ENCODE measurements at places on chromosomes 7 and 10.

- no peak for DNase-seq
Measured at GRCh38 chr7:149725916-149726315, 47.5 kb downstream of the ZNF467 start.

DNA sequence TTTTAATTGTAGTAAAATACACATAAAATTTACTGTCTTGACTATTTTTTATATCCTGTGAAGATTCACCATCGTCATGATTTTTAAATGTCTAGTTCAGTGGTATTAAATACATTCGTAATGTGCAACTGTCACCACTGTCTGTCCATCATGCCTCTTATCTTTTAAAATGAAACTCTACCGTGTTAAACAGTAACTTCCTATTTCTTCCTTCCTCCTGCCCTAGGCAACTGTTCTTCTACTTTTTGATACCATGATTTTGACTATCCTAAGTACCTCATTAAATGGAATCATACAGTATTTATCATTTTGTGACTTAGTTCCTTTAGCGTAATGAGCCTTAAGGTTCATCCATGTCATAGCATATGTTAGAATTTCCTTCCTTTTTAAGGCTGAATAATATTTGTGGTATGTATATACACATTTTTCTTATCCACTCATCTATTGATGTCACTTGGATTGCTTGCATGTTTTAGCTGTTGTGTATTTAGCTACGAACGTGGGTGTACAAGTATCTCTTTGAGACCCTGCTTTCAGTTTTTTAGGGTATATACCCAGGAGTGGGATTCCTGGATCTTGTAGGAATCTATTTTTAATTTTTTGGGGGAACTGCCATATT, 13.5 kb downstream of the SLK start:
- DNase-seq, result no peak

GRCh38 chr10:100419911-100420449, 42.8 kb upstream of the WNT8B start:
- DNase-seq, result no peak

GRCh38 chr7:2956076-2956475, 87.6 kb downstream of the CARD11 start:
- DNase-seq, result no peak

GRCh38 chr10:57992321-57993077, 275.2 kb downstream of the IPMK start:
- no peak for DNase-seq

DNA sequence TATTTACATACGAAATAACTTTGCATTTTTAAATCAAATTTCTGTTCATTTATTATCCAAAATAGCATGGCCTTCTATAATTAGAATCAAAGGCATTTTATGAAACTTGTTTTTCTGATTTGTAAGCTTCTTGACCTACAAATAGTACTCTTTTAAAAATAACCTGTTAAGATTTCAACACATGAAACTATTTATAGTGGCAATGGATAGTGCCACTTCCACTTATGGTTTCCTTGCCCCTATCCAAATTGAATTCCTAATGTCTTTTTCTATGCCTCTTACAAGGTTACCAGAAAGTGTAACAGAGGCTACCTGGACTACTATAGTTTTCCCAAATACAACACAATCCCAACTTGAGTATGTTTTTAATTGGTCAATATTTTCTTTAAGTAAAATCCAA, 263.5 kb downstream of the SEMA3D start:
- DNase-seq, result no peak

- DNase-seq, result no peak
Measured at GRCh38 chr7:21358648-21359047, 69.2 kb upstream of the SP4 start.

- DNase-seq, result no peak
Measured at GRCh38 chr7:30920584-30921539, 9.2 kb downstream of the AQP1 start.

DNA sequence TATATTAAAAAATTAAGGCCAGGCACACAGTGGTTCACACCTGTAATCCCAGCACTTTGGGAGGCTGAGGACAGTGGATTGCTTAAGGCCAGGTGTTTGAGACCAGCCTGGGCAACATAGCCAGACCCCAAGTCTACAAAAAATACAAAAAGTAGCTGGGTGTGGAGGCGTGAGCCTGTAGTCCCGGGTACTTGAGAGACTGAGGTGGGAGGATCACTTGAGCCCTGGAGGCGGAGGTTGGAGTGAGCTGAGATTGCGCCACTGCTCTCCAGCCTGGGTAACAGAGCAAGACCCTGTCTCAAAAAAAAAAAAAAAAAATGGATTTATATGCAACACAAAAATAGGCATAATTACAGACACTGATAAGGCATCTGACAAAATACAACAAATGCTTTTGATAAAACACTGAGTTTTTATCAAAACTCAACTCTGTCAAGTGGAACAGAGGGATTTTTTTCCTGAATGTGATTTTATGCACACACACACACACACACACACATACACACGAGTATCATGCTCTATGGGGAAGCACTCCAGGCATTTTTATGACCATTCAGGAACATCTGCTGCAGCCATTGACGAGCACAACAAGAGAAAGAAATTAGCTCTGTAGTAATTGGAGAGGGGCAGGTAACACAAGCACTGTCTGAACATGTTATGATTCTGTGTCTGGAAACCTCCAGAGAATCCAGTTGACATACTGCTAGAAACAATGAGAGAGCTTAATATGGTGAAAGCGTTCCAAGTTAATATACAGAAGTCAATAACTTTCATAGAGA, 193.1 kb downstream of the WDR37 start:
- DNase-seq, result no peak

- peak; percentile 77 for DNase-seq
Measured at GRCh38 chr7:150379441-150380379, 580 bp downstream of the ZNF775 start.

DNA sequence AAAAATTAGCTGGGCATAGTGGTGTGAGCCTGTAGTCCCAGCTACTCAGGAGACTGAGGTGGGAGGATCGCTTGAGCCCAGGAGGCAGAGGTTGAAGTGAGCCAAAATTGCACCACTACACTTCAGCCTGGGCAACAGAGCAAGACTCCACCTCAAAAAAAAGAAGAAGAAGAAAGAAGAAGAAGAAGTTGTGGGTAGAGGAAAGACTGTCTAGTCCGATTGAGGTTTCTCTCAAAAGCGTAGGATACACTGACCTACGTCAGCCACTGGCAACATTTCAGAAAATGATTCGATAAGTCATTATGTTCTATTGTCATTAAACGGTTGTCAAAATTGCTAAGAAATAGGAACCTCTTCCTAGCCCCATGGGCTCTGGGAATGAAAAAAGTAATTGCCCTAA, 22.3 kb upstream of the RHBDD2 start:
- no peak for DNase-seq

DNA sequence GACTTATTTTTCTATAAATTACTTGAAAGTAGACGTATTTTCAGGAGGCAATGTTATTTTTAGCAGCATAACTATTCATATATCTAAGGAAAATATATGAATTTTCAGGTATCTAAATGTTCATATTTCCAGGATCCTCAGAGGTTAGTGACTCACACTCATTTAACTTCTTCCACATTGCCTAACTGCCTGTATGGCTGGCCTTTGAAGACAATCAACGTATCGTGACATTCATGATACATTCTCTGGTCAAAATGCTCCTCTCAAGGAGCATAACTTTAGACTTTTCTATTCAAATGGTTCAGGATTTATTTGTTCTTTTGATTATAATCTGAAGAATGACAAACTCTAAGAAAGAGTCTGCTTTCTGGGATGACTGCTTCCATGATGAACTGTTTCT, 89.3 kb downstream of the SEMA3C start:
- no peak for DNase-seq

GRCh38 chr10:43739161-43739560, 90.5 kb upstream of the ZNF32 start:
- DNase-seq, result no peak

GRCh38 chr7:132810561-132810960, 234.3 kb upstream of the PLXNA4 start:
- DNase-seq, result no peak

GRCh38 chr7:96320442-96320841, 1.5 kb downstream of the SLC25A13 start:
- no peak for DNase-seq

- no peak for DNase-seq
Measured at GRCh38 chr10:1672001-1672781, 65.1 kb downstream of the ADARB2 start.

- no peak for DNase-seq
Measured at GRCh38 chr10:35795131-35795824, 153.2 kb upstream of the FZD8 start.

DNA sequence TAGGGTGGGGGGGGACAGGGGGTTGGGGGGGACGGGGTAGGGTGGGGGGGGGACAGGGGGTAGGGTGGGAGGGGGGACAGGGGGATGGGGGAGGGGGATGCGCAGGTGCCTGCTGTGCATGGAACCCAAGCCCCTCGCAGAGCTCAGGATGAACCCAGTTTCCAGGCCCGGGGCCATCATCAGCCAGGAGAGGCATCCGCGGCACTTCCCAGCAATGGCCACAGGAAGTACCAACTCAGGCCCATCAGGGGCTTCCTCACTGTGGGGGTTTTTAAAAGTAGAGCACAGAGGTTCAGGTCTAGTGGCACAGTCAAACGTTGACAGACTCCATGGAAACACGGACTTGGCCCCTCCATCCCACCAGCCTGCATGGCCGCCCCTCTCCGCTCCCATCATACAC, 172.7 kb downstream of the DIP2C start:
- DNase-seq, result no peak

DNA sequence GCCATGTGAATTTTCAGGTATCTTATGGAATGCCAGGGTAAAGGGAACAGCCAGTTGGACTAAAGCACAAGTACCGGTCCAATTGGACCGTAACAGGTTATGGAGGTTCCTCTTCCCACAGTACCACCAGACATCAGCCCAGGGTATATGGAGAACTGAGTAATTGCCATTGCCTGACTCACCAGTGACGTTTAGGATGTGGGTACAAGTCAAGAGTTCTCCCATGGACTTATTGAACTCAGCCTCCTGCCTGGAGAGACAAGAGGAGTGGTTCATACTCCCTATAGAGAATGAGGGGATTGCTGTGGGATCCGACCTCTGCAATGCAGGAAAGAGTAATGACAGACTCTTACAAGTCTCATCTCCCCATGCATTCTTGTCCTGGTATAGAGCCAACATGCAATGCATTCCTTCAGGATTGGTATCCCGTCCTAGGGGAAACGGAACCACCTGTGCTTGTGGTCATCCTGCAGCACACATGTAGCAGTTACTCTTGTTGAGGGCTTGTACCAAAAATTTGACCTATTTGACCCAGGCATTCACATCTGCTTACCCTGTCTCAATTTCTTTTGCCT, 30.7 kb upstream of the ELOVL3 start:
- no peak for DNase-seq

- DNase-seq, result no peak
Measured at GRCh38 chr7:142740786-142741185, 8.5 kb upstream of the PRSS1 start.

DNA sequence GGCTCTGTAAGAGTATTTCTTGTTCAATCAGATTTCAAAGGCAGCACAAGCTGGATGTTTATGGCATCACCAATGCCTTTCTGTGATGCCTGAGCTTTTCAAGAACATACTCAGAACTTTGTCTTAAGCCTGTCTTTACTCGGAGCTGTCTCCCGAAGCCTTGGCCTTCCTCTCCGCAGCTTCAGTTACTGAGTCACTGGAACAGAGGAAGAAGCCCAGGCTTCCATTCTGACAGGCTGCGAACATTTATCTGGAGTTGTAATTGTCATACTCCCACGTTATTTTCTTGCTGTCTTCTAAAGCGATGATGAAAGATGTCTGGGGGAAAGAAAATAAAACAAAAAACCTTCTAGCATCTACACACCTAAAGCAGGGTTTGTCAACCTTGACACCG, 43.9 kb downstream of the GRK5 start:
- no peak for DNase-seq

- no peak for DNase-seq
Measured at GRCh38 chr7:106736508-106737201, 75.7 kb upstream of the CCDC71L start.

DNA sequence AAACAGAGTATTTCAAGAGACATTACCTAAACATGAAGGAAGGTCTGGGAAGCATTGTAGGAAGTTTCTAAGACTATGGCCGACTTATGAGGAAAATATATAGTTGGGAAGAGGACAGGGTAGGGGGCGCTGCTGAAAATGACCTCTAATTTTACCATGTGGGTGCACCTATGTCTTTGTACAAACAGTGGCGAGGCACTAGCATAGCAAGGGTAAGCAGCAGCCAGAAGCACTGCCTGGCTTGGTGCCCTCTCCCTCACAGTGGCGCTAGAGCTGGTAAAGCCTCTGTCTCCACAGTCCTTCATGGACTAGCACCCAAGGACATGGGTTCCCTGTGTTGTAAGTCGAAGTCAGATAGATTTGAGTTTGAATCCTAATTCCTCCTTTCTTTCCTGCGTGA, 461.2 kb downstream of the INHBA start:
- DNase-seq, result no peak

GRCh38 chr7:106243893-106244292, 40.9 kb downstream of the NAMPT start:
- DNase-seq, result no peak

- DNase-seq, result no peak
Measured at GRCh38 chr10:60940446-60940845, 3.5 kb downstream of the RHOBTB1 start.

- DNase-seq, result no peak
Measured at GRCh38 chr7:9937944-9938631, 1035.6 kb upstream of the PHF14 start.

DNA sequence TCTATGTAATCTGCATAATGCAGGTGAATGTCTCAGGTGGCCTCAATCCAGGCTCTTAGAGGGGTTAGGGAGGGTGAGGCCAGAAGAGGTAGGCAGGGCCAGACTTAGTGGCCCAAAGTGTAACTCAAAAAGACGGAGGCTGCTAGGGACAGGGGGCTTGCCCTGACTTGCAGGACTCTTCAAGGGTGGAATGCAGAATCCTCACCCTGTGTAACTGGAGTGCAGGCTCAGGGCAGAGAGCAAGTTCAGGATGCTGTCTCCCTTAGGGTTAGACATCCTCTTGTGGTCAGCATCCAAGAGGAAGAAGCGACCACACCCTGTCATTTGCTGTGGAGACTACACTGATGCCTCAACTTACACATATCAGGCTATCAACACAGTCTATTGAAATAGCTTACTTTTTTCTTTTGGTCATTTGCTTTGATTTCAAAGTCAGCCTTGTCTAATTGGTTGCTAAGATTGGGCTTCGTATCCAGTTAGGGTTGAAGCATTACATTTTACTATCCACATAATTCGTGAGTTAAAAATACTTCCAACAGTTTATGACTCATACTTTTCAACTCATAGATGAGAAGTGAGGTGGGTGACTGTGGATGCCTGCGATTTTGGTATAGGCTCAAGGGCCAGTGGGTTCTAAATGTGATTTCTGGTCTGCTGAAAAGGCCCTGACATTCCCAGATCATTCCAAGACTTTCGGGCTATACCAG, 563.6 kb downstream of the SUGCT start:
- DNase-seq, result no peak

GRCh38 chr7:10034843-10035556, 938.7 kb upstream of the PHF14 start:
- DNase-seq, result no peak
